GOT3 (cell line): ENCODE measurements at places on chromosomes 2 and 18.

- no peak for DNase-seq
These were observed 501.0 kb upstream of the SETBP1 start for GRCh38 chr18:44179693-44180092.

GRCh38 chr2:158042245-158042644 is 59.4 kb upstream of the UPP2 start:
- DNase-seq: no peak

DNA sequence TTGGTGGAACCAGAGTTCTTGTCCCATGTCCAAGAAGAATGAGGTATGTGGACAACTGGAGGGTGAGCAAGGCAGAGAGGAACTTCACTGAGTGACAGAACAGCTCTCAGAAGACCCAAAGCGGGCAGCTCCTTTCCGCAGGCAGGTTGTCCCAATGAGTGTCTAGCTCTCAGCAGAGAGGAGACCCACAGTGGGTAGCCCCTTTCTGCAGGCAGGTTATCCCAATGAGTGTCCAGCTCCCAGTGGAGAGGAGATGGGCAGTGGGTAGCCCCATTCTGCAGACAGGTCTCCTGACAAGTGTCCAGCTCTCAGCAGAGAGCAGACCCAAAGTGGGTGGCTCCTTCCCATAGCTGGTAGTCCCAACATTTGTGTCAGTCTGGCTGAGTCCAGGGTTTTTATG is 69.6 kb downstream of the SRBD1 start:
- DNase-seq: no peak

DNA sequence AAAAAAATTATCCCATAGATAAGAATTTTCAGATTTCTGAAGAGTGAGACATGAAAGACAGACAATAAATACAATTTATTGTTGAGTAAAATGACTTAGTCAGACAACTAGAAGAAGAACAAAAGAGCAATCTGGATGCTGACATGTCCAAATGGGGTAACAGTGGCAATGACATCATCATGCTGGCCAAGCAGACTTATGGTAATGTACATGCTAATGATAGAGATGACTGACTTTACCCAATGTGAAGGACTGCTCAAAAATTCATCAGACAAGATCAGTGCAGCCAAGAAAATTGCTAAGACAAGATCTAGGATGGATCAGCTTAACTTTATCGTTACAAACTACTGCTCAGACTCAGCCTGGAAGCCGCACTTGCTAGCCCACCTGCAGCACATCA is 70.5 kb upstream of the SRD5A2 start:
- no peak for DNase-seq

DNA sequence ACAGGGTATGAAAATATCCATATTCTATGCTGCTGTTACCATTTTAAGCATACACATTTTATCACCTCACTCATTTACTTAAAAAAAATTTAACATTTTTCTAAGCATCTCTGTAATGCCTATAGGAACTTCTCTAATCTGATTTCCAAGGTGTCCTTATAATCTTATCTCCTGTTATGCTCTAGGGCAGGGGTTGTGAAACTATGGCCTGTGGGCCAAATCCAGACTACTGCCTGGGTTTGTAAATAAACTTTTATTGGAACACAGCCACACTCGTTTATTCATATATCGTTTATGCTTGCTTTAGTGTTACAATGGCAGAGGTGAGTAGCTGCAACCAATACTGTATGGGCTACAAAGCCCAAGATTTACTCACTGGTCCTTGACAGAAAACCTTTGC is 151.6 kb downstream of the RAPGEF4 start:
- no peak for DNase-seq

GRCh38 chr18:50195689-50196088 is 742 bp upstream of the MYO5B start:
- no peak for DNase-seq

GRCh38 chr2:228777855-228778355 is 493.2 kb downstream of the PID1 start:
- no peak for DNase-seq

DNA sequence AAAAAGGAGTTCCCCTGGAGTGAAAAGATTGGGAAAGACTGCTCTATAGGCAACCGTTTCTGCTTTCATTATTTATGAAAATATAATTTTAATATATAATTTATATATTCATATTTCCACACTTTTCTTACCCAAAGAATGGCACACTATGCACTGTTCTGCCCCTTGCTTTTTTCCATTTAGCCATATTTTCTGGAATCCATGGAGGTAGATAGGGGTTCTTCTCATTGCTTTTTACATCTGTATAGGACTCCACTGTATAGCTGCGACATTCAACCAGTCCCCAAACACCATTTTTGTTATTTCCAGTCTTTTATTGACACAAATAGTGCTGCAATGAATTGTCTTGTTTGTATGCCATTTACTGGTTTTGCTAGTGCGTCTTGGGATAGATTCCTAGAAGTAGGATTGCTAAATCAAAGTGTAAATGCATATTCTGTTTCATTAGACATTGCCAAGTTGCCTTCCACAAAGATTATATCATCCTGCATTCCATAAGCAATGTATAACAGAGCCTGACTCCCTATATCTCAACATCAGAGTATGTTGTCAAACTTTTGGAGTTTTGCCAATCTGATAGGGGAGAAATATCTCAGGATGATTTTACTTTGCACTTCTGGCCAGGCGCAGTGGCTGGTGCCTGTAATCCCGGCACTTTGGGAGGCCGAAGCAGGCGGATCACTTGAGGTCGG is 26.6 kb upstream of the TCF7L1 start:
- no peak for DNase-seq

DNA sequence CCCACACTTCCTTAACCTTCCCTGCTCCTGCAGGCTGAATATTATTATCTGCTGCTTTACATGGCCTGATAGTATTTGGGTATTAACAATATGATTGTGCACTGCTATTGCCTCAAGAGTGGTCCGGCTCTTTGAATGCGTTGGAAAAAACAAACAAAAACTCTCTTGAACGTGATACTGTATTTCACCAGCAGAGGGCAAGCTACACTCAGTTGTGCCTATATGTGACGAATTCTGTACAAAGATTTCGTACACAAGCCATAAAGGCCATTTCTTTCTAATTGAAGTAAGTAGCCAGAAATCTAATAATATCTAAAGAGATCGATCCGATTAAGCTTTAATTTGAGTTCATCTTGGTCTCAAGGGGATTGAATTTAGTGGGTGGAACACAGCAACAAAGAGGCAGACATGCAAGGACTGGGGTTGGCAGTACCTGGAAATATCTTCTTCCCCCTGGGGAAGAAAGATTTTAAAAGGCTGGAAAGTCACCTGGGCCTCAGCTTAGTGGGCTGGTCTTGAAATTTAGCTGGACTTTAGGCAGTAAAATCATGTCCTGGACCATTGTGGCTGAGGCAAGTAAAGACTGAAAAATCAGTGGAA is 49.3 kb upstream of the RAB6D start:
- no peak for DNase-seq

GRCh38 chr18:12409469-12409868 is 1.7 kb downstream of the PRELID3A start:
- DNase-seq: no peak

DNA sequence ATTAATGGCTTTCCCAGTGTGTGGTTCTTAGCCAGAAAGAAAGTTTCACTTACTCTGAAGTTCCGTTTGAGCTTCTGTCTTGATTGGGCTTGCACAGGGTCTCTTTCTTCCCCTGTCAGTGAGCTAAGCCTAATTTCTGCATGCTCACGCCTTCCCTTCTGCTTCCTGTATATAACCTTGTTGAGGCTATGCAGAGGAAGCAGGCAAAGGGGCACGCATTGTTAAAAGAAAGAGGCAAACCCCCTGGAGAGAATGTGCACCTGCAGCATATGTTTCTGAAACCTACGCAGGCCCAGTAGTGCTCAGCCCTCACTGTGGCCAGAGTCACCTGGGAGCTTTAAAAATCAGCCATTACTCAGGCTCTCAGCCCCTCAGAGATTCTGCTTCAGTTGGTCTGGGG is 14.5 kb upstream of the PLA2R1 start:
- no peak for DNase-seq
